Head of caudate nucleus (tissue), 42 donors: ENCODE measurements at places on chromosomes 7 and 10.

- DNase-seq, result peak; percentile 63
Observed at GRCh38 chr10:27742195-27743011, 3.2 kb downstream of the MKX start.

GRCh38 chr10:80647173-80647833, 109.6 kb downstream of the SH2D4B start:
- no peak for DNase-seq

- DNase-seq, result no peak
Observed at GRCh38 chr7:143394068-143394467, 12.9 kb downstream of the ZYX start.

DNA sequence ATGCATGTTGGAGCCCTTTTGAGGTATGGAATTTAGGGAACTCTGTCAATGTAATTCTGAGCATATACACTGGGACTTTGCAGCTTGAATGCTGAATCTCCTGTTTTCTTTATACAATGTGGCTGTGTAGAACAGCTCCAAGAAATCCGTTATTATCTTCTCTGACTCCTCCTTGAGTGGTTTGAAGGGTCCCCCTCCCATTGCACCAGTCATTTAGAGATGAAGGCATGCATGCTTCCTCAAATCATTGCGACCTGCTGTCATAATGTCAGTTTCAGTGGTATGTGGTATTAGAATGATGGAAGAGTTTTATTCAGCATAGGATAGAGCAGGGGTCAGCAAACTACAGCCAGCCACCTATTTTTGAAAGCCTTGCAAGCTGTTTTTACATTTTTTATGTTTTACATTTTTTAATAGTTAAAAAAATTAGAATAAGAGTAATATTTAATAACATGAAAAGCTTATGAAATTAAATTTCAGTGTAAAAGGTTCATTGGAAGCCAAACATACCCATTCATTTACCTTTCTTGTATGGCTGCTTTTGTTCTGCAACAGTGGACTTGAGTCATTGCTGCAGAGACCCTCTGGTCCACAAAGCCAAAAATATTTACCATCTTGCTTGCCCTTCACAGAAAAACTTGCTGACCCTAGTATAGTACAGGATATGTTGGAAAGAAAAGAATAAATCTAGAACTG, 8.1 kb downstream of the STK17A start:
- no peak for DNase-seq

GRCh38 chr7:4531236-4531635, 150.9 kb upstream of the FOXK1 start:
- no peak for DNase-seq

DNA sequence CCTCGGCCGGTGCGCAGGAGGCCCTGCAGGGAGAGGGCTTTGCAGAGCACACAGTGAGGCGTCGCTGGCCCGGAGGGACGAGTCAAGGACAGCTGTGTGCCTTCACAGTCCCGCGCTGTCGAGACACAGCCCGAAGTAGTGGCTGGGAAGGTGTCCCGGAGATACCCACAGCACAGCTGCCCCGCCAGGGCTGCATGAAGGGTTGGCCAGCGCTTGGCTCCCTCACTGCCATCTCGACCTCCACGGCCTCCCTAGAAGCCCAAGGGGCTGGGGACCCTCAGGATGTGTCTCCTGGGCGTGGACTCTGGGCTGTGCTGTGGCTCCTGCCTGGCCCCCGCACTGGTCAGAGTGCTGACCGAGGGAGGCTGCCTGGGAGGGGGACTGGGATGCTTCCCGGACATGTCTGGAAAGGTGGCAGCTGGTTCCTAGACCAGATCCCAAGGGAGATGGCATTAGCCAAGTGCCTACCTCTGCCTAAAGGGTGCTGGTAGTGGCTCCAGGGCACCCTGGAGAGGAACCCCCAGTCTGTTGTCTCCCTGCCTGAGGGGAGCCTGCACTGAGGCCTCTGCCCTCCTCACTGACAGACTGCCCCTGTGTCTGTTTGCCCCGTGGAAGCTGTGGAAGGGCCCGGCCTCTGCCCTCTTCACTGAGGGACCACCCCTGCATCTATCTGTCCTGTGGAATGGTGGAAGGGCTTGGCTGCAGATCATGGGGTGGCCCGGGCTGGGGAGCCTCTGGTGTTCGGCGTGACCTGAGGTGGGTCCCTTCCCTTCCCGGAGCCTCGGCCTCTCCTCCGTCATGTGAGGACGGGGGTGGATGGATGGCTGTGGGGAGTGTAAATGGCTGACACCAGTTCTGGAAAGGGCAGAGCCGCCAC, 5.8 kb downstream of the ELFN1 start:
- DNase-seq, result no peak

GRCh38 chr7:105198223-105198622, 184.2 kb downstream of the KMT2E start:
- no peak for DNase-seq

GRCh38 chr7:28155019-28155660, 25.5 kb downstream of the JAZF1 start:
- DNase-seq, result no peak

DNA sequence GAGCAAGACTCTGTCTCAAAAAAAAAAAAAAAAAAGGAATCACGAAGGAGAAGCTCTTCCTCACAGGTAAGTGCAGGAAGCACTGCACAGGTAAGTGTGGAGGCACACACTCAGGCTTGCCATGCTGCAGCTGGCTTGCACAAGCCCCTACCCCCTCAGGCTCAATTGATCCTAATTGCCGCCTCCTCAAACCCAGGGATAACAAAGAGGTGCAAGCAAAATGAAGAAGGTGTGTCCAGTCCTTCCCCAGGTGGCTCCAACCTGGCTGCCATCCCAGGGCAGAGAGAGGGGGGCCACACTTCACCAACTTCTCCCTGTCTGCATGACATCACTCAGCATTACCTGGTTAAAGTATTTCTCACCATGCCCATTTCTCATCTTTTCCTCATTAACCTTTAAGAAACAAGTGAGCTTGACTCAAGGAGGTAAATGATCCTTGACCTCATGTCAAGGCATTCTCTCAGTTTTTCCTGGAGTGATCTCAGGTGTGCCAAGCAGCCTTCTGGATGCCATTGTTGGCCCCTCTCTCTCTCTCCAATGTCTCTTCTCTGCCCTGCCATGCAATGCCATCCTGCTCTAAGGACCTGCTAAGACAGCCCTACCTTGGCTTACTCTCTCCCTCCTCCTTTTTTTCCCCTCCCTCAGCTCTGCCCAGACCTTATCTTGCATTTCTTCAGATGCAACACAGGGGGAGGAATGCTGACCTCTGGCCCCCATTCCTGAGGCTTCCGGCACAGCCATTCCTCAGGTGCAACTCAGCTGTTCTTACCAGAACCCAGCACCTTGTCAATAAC, 13.0 kb upstream of the TRPV6 start:
- peak; percentile 7 for DNase-seq

GRCh38 chr7:112206991-112207592, 597 bp downstream of the ZNF277 start:
- no peak for DNase-seq

DNA sequence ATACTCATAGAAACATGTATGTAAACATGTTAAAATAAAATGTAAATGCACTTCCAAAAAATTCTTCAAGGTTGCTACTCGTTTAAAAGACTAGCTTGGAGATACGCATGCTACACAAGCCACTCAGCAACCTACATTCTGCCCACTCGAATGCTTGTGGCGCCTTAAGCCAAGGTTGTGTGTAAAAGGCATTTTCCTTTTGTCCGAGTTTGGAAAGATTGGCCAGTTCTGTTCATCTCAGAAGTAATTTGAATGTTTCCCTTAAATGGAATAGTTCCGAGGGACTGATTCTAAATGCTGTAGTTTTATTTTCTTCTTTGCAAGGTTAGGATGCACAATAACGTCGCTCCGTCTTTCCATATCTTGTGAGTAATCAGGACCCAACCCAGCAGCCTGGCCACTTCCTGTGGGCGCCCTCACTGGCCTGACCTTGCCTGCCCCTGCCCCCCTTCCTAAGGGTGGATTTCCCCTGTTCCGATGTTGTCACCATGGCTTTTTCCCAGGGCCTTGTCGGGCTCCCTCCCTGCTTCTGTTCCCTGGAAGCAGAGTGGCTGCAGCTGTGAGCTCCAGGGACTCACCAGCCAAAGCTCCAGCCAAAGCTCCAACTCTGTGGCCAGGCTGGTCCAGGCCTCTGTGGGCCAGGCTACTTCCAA, 70.6 kb downstream of the PTPRE start:
- DNase-seq, result peak; percentile 47

DNA sequence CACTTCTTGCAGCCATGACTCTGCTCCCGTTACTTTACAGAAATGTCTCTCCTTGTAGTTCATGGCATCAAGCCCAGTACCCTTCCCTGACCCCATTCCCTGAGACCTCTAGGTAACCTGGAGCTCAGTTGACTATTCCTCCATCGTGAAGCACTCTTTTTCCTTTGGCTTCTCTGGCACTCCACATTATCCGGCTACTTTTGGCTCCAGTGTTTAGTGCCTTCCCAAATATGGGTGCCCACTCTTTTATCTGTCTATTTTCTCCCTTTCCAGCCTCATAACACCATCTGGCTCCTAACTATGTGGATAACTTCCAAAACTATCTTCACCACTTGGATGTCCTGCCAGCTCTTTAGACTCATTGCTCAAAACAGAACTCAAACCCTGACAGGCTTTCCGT, 744.7 kb upstream of the GALNT17 start:
- no peak for DNase-seq

- no peak for DNase-seq
Observed at GRCh38 chr7:131159961-131160361, 167.7 kb upstream of the MKLN1 start.

DNA sequence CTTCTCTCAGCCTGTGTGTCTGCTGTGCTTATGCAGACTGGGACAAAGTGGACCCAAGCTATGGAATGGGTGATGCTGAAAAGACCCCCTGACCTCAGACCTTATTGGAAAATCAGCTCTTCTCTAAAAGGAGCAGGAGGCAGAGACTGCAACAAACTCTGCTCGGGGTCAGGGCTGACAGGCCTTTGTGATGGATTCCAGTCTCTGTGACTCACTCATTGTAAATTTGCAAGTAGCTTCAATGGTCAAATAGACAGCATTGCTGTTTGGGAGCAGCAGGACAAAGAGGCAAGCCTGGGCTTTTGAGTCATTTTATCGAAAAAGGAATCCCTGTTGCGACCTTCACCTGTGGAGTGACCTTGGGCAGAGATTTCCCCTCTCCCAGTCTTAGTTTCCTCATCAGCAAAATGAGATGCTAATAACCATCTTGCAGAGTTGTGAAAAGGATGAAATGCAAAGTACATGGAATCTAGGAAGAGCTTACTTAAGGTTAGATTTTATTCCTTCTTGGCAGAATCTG, 26.1 kb upstream of the GPR26 start:
- no peak for DNase-seq

- DNase-seq, result peak; percentile 51
Observed at GRCh38 chr7:74094224-74095101, 10.9 kb downstream of the LIMK1 start.

GRCh38 chr7:24718431-24718831, 38.8 kb downstream of the GSDME start:
- no peak for DNase-seq

- no peak for DNase-seq
Observed at GRCh38 chr7:2019711-2020511, 212.8 kb downstream of the MAD1L1 start.

GRCh38 chr7:83806538-83806937, 157.6 kb upstream of the SEMA3E start:
- DNase-seq, result no peak

DNA sequence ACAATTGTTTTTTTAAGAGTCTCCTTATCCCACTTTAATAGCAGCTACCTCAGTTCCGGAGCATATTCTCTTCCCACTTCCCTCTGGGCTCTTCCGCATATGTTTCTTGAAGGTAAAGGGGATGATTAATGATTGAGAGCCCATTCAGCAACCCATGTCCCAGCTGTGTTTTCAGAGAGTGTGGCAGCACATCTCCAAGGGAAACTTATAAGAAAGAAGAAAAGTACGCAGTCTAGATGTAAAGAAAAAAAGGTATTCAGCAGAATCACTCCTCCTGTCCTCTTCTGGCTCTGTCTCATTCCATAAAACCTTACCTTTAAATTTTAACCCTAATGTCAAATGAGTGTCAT, 9.7 kb upstream of the ANKRD7 start:
- no peak for DNase-seq

DNA sequence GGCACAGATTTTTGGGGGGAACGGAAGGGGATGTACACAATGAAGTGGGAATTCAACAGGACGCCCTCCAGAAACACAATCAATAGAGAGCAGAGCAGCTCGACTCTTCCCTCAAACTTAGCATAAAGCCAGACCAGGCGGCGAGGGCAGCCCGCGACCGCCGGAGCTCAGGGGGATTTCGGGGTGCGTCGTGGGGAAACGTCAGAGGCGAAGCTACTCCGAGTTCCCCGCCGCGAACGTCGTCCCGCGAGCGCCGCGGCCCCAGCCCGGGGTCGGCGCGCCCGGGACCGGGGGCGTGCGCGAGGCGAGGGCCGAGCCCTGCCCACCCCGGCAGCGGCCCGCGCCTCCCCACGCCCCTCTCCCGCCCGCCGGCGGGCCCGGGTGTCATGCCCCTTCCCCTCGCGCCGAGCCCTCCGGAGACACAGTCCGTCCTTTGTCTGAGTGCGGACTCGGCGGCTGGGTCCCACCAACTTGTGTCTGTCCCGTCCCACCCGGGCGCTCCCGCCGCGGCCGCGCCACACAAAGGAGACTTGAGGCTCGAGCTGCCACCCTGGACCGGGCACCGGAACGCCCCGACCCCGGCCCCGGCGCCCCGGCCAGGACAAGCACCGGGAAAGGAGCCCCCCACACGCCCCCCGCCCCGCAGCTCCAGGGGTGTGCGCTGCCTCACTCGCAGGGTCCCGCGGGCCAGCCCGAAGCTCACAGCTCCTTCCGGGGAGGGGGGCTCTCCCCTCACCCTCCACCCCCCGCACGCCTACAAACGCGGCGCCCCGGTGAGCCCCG, 634 bp downstream of the EZH2 start:
- DNase-seq, result peak; percentile 27

DNA sequence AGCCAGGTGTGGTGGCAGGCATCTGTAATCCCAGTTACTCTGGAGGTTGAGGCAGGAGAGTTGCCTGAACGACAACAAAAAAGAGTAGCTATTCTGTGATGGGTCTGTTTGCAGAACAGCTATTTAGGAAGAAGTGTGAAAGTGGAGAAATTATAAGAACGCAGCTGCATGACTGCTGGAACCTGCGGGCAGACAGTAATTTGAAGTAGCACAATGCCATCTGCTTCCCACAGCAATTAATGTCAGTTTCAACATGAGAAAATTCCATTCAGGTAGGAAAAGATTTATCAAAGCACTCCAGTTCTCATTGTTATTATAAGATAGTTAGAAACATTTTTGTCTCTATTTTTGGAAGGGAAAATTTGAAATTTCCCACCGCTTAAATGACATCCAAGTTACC, 21.5 kb downstream of the LAMB1 start:
- DNase-seq, result no peak

- DNase-seq, result no peak
Observed at GRCh38 chr10:133445751-133446708, 7.7 kb upstream of the SCART1 start.

GRCh38 chr10:63681993-63682697, 160.9 kb downstream of the REEP3 start:
- DNase-seq, result no peak

GRCh38 chr10:10259013-10259412, 758.7 kb upstream of the CELF2 start:
- no peak for DNase-seq
